Activated CD8-positive, alpha-beta memory T cell treated with anti-CD3 and anti-CD28 coated beads for 1 hour (primary cell): ENCODE measurements at places on chromosomes 2 and 18.

- DNase-seq = no peak
These were observed 26.1 kb downstream of the ITSN2 start for GRCh38 chr2:24334245-24334633.

DNA sequence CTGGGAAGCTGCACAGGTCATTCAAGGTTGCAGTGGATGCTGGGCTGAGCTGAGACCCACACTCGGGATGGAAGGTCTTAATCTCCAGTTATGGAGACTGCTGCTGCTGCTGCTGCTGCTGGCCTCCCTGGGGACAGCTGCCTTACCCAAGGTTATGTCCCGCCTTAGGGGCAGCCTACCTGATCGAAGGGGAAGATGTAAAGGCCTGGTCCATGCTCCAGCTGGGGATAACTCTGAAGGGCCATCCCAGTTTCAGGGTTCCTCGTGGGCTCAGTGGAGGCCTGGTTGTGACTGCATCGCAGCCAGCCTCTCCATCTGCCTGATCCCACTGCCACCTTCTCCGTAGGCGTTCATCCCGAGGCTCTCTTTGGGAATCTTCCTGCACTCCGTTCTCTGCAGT lies 33.0 kb downstream of the RHOB start:
- DNase-seq = no peak

- no peak for DNase-seq
These were observed 226.3 kb downstream of the EIPR1 start for GRCh38 chr2:3151153-3151918.

DNA sequence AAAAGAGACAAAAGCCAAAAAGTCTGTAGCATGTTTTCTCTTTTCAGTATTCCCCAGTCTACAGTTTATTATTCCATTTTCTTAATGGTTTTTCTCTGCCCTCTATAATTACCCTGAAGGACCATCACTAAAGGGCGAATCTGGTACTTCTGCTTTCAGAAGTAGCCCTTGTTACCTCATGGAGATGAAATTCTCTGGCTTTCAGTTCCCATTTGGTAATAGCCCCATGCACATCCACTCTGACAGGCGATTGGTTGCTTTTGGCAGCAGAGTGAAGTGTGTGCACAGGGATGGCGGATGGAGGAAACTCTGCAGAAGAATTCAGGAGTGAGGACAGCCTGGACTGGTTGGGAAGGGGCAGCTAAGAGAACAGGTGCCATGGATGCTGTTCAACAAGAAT lies 66.3 kb upstream of the NABP1 start:
- DNase-seq = no peak

GRCh38 chr2:207616185-207616584 lies 9.0 kb downstream of the METTL21A start:
- no peak for DNase-seq

DNA sequence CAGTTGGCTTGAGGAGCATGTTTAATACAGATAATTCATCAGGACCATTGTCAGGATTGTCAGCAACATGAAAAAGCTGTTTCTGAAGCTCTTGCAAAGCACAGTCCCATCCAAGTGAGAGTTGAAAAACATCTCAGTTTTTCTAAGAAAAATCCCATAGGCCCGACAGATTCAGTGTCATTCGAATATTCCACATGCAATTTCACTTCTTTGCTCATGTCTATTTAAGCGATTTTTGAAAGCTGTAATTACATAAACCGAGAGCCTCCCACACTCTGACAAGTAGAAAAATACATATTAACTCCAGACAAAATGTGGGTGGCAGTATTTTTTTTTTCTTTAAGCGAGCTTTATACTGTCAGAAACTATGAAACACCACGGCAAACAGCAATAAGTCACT lies 134.7 kb upstream of the GALNT5 start:
- no peak for DNase-seq

- DNase-seq = no peak
These were observed at the start of gene MPP4 for GRCh38 chr2:201698588-201699226. Gene MPP4 (minus strand): TSS chr2:201698644. CDS start chr2:201693954, 4,690 bp downstream.

- no peak for DNase-seq
These were observed 666.9 kb downstream of the PLCL1 start for GRCh38 chr2:198471291-198471690.

- DNase-seq = no peak
These were observed 225.0 kb upstream of the DOK6 start for GRCh38 chr18:69175681-69176080.

DNA sequence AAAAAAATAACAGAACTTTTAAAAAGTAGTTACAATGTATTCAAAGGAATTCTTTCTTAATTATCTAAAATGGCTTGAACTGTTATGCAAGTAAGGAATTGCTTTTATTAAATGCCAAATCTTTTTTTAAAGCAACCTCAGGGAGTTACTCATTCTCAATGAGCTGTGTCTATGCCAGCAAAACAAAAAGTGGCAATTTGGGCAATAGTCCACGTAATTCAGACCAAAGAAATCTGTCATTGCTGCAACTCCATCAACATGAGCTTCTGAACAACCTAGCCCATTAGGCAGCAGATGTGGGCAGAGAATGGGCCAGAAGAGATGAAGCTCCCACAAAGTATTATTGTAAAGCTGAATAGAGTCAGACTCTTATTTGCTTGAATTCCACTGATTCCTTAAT lies 118.4 kb downstream of the ALK start:
- DNase-seq = no peak

DNA sequence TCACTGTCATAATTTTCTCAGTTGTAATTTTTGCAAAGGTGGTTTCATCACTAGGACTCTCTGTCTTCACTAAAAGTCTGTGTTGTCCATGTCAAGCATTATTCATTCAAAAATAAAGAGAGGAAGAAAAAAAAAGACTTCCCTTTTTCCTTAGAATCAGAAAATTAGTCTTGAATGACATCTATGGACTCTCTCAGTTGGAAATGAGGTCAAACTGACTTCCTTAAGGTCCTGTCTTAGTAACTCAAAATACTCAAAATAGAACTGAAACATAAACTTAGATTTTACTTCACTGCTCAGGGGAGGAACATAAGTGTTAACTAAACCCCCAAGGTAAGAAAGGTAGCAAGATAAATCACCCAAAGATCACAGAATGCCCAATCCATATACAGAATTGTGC lies 2.2 kb upstream of the ZNF407 start:
- no peak for DNase-seq

- no peak for DNase-seq
These were observed 7.5 kb downstream of the RALBP1 start for GRCh38 chr18:9482790-9483189.

DNA sequence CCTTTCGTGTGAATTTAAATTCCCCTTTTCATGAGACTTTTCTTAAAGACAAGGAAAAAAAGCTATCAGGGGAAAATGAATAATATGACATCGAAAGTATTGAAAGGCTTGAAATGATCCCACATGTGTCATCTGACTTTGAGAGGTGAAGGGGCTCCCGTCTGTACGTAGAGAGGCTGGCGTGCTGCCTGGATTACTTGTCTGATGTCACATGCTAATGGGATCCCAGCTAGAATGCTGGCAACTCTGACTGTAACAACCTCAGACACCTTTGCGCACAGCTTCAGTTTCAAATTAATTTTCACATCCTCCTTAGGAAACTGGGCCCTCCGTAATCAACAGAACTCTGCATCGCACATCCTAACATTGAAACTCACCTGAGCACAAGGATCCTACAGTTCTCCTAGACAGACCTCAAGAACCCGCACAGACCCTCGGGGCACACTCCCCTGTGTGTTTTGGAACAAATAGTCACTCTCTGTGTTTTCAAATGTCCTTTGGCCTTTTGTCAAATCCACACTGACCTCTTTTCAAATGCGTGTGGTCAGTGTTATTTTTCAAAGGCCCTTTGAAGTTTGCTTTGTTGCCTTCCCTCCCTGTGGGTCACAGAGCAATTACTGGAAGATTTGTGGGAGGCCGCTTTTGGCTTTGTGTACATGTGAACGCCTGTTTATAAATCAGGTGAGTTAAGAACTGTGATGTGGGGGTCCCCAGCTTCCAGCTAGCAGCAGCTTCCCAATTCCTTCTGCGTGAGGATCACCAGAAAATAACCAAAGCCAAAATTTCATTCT lies 65.9 kb downstream of the IL1R2 start:
- DNase-seq = no peak

GRCh38 chr2:231947694-231948093 lies 13.8 kb upstream of the DIS3L2 start:
- DNase-seq = no peak

DNA sequence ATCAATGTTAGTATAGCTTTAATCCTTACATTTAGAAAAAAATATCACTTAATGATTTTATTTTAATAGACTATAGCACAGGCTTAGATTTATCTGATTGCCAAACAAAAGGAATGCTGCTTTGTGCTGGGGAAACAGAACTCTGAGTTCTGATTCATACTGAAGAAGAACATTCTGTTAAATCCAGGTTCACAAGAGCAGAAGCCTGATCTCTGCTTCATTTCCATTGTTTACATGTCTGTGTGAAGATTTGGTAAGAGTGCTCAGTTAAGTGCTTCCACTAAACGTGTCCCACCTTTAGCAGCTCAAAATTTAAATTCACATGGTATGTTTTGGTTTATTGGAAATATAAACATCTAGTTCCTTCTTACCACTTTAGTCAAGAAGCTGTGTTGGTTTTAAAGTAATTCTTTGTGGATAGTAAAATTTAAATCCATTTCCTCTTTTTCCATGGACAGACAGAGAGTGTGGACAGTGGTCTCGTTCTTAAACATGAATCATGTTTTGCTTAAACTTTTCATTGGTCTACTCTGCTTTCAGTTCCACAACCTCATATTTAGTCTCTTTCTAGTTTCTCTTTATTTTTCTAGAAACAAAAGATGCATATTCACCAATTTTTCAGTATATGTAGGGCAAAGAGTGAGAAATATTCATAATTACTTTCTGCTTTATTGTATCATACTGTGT lies 59.1 kb downstream of the NYAP2 start:
- no peak for DNase-seq

DNA sequence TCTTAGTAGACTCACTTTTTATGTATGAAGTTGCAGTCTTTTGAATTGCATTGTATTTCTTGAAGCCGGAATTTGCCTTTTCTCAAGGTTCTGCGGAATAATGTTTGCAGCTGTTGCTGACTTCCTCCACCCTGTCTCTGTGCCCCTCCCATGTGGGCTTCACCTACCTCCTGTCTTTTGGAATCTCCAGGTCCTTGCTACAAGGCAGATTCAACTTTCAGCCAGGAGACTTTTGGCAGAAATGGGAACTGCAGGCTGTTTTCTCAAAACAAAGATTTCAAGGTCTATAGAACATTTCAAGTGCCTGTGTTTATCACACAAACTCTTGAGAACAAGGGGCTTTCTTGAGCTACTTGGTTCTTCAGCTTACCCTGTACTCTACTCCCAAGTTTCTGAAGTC lies 25.6 kb downstream of the ZNF236 start:
- no peak for DNase-seq

- no peak for DNase-seq
These were observed 58.1 kb downstream of the NCKAP1 start for GRCh38 chr2:182980115-182980514.

DNA sequence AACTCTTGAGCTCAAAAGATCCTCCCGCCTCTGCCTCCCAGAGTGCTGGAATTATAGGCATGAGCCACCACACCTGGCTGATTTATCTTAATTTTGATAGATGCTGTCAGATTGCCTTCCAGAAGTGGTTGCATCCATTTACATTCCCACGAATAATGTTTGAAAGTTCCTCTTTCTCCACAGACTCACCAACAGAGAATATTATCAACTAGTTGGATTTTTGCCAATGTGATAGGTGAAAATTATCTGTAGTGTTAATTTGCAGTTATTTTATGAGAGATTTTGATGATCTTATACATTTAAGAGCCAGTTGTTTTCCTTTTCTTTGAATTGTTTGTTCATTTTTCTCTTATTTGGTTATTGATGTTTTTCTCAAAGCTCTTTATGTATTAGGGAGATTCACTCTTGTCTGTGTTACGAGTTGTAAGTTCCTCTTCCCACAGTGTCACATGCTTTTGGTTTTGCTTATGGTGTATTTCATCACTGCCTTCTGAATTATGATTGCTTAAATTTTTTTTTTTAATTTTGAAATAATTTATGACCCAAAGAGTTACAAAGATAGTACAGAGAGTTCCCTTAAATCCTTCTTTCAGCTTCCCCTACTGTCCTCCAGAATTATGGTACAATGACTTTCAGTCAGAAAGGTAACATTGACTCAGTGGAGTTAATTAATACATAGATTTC lies 20.7 kb upstream of the NT5DC4 start:
- no peak for DNase-seq

GRCh38 chr18:66972681-66973080 lies 368.8 kb upstream of the CDH19 start:
- DNase-seq = no peak

DNA sequence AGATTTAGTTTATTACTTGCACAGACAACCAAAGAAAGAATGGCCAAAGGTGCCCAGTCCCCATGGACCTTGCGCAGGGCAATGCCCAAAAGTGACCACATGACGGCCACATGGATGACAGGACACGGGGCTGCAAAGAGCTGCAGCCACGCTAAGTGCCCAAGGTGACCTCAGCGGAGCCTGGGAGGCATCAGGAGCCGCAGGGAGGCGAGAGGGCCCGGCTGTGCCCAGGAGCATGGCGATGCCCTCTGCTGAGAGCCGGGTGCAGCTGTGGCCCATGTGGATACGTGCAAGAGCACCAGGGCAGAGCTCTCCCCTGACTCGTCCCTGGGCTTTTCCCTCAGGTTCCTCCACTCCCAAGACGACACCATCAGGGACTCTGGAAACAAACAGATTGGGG lies 14.7 kb downstream of the HES6 start:
- no peak for DNase-seq

DNA sequence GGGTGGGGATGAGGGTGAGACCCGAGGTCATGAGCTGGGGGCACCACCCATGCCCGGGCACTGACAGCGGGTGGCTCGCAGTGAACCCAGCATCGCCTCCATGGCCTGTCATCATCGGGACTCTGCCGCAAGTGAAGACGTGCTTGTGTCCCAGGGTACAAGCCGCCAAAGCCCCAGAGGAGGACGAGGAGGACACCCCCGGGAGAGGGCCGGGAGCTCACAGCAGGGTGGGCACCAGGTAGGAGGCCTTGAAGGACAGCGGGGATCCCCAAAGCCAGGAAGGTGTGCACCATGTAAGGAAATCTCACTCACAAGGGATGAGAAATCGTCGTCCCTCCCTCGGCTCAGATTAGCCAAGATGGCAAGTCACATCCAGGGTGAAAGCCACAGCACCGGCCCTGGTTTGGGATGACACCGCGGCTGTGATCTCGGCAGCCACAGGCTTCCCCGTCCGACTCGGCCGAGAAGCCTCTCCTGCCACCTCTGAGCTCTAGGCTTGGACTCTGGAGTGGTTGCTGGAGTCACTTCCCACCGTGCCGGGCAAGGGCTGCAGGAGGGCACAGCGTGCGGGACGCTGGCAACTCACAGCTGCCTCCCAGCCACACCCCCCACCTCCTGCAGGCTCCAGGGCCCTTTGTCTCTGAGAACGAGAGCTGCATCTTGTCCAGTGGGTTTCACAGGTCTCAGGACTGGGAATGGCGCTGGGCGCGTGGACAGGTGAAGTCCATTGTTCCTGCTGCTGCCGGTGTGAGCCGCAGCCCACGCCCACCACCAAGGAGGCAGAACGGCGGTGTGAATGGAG lies 81.6 kb upstream of the CTDP1 start:
- DNase-seq = no peak

DNA sequence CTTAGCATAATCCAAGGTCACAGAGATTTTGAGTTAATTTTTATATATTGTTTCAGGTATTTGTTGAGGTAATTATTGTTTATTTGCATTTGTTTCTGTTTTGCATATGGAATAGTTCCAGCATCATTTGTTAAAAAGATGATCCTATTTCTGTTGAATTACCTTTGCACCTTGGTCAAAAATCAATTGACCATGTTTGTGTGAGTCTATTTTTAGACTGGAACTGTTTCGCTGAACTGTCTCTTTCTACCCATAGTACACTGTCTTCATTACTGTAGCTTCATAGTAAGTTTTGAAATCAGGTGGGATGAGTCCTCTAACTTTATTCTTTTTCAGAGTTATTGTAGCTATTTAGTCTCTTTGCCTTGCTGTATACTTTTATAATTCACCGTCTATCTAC lies 28.9 kb upstream of the RAMP1 start:
- no peak for DNase-seq
